ENCODE measurements at places on chromosomes 1 and 21.
A peak's percentile ranks its signal among the peaks of the same experiment; 100 is the strongest.

- peak; percentile 82 for DNase-seq
These were observed 114.2 kb upstream of the IPO9 start for GRCh38 chr1:201714542-201715329.

DNA sequence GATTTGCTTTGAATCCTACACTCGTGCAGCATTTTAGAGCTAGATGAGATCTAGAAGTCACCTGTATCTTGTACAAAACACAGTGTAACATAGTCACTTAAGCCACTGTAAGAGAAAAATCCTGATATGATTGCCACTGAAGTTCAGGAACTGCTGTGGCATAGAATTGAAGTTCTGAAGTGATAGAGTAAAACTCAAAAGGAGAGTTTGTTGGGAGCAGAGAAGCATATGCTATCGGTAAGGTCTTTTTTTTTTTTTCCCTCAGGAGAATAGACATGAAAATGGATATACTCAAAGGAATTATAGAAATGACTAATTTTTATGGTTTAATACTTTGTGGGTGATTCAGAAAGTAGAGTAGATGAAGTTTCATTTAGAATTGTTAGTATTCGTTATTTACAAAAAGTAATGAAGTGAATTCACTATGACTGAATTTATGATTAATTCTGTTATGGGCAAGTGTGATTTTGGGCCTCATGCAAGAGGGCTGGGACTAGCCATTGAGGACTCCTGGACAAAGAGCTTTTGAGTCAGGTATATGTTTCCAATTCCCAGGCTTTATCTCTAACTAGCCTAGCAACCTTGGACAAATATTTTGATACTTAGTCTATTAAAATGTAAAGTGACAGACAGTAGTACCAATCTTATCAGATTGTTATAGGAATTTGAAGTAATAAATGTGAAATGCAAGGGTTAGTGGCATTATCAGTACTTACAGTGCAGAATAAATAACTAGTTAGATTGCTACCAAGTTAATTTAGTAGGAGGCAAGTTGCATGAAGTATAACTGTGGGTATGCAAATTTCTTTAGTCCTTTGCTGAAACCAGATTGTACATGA, 3.1 kb downstream of the KCTD3 start:
- no peak for DNase-seq

DNA sequence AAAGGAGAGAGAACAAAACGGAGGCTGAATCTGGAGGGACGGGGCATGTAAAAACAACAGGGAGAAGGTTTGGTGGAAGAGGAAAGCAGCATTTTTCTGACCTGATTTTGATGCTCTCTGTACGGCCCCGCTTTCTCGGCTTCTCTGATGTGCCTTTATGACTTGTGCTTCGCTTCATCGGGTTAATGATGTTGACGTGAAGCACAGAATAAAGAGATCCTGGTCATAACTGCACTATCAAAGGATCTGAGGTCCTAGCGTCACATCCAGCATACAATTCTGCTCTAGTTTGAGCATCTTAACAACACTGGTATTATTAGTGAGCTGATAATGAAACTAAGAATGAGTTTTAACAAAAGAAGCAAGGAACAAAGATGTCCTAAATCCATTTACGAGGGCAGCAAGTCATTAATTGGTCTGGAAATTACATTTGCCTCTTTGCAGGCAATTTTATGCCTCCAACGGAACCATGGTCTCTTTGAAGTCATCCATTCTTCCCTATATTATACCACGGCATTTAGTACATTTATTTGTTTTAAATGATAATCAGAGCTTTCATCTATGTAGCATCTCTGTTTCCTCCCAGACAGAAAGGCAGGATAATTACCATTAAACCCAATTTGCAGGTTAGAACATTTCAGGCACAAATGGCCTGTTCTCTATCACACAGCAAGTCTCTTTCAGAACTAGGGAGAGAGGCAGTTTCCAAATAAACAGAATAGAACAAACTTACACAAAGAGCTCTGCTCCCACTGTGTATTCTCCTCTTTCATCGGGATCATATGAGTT, 45.3 kb upstream of the B3GALNT2 start:
- no peak for DNase-seq

DNA sequence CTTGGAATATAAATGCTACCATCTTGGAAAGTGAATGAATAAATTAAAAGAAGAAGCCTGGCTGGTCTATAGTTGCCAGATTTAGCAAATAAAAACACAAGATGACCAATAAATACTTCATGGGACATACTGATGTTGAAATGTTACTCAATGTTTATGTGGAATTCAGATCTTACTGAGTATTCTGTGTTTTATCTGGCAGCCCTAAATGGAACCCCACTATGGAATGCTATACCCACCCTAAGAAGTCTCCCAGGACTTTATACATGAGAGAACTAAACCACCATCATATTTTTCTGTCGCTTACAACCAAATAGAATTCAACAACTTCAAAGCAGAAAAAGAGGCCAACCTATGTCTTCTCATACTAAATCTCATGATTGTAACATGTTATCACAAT, 177.6 kb upstream of the HMCN1 start:
- DNase-seq = no peak

DNA sequence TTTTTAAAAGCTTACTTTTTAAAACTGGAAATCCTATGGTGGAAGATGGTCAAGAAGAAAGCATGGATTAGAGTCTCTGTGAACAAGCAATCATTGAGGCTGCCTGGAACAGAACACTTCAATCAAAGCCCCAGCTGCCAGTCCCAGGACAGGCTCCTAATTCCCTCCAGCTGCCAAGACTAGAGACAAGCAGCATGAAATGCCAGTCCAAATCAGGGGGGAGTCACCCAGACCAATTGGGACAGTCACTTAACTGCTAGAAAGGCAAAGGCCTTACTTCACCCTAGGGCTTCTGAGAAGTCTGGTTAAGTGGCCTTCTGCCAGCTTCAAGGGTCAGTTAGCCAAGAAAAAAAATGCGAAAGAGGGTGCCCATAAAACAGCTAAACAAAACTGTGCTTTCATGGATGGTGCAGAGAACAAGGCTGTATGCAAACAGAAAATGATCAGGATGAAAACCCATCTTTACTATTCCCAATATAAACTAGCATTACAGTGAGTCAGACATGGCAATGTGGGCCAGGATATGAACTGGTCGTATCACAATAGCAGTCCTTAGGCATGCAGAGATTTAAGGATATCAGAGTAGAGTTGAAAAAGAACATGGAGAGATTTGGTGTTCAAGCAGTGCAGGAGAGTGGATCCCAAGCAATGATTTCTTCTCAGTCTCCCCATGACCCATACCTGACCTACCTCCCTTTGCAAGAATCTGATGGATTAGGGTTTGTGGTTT, 31.0 kb upstream of the MAN1A2 start:
- DNase-seq = no peak

- DNase-seq = no peak
These were observed 150.8 kb upstream of the ETV3 start for GRCh38 chr1:157288996-157289395.

DNA sequence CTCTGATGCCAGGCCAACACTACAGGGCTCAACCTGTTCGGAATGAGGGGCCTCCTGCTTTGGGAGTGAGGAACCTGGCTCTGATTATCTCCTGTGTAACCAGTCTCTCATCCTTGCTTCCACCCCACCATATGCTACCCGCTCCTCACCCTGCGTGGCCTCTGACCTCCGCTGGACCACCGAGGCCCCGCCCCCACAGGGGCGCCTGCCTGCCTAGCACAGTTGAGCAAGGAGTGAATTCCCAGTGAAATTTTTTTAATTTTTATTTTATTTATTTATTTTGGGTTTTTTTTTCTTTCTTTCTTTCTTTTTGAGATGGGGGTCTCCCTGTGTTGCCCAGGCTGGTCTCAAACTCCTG, 1.9 kb upstream of the GNB1 start:
- DNase-seq = no peak

- DNase-seq = no peak
These were observed 199.1 kb upstream of the KCND3 start for GRCh38 chr1:112188611-112189010.

DNA sequence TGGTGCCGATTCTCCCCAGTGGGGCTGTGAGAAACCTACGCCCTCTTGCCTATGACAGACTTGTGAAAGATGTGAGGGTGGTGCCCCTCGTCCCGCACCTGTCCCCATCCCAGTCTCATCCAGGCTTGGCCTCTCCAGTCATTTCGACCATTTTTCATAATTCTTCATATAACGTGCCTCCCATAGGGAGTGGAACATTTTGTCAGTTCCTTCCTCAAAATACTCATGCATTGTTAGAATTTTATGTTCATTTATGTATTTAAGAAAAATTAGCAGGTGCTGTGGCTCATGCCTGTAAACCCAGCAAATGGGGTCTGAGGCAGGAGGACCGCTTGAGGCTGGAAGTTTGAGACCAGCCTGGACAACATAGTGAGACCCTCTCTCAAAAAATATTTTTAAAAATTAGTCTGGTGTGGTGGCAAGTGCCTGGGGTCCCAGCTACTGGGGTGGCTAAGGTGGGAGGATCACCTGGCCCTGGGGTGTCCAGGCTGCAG, 19.7 kb upstream of the SMPDL3B start:
- no peak for DNase-seq

GRCh38 chr1:98278055-98278454, 357.2 kb upstream of the DPYD start:
- no peak for DNase-seq

GRCh38 chr21:15029077-15029476, 35.7 kb downstream of the NRIP1 start:
- DNase-seq = no peak

GRCh38 chr1:152725261-152725660, 17.3 kb downstream of the LCE4A start:
- no peak for DNase-seq

DNA sequence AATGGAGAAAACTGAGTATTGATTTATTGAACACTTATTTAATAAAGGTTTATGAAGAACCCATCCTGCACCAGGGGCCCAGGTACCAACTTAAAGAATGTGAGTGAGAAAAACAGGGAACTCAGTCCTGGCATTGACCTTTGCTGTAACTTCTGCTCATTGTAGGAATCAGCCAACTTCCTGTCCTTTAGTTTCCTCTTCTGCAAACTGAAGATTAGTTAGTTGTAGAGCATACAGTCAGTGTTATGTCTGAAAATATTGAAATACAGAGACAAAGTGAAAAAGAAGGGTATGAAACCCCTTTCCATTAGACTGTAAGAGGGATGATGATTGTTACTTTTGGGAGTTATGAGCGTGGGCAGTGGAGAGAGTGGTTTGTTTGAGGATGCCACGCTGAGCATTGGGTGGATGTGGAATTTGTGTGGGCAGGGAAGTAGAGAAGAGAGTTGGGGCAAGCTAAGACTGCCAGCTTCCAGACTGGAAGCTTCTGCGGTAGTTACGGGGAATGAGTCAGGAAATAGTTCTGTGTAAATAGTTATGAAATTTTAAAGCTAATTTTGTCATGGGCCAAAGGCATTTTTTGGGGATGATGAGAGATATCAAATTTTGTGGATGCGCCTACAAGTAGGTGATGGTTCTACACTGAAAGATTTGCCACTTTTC, 89.2 kb downstream of the GPR88 start:
- no peak for DNase-seq

DNA sequence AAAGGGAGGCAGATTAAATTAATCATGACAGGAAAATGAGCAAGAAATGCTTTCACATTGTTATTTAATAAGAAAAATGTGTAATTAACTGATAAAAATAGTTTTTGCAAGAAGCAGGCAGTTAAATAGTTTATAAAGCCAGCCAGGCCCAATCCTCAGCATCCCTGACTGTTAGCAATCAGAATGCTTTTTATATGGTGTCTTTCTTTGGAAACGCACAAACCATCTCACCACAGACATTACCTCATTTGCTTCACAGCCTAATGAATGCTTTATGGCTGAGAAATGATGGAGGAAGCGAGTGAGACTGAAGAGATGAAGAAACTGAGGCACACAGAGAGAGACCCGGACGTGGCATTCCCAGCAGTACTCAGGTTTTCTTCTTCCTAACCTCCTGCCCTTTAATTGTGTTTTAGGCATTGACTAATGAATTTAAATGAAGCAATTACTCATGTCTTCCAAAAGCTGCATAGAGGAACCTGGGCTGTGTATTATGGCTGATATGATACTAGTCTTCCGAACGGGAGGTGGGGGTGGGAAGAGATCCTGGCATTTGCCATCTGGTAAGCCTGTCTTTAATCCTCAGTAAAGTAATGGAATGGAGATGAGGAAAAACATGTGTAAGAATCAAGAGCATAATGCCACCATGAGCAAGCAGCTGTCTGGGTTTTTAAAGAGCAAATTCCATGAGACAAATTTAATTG, 116.1 kb upstream of the LMO4 start:
- DNase-seq = no peak

GRCh38 chr1:5898266-5898665, 94.0 kb downstream of the NPHP4 start:
- no peak for DNase-seq

DNA sequence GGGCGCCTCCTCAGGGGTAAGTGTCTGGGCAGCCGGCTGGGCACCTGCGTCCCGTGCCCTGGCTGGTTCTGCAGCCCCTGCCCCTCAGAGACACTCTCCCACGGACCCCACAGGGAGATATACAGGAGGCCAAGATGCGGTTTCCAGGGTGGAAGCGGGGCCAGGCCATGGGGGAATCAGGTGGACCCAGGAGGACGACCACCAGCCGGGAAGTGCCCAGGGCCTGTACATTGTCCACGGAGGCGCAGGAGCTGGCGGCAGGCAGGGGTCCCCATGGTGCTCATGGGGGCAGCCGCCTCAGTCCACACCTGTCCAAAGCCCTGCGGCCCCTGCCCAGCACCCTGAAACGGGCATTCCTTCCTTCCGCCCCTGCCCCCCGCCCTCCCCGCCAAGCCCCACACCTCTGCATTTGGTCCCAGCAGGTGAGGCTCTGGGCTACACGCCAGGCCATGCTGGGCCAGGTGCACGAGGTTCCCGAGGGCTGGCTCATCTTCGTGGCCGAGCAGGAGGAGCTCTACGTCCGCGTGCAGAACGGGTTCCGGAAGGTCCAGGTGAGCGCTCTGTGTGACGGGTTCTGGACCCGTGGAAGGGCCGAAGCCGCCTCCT, 36.7 kb downstream of the SLC19A1 start:
- no peak for DNase-seq

DNA sequence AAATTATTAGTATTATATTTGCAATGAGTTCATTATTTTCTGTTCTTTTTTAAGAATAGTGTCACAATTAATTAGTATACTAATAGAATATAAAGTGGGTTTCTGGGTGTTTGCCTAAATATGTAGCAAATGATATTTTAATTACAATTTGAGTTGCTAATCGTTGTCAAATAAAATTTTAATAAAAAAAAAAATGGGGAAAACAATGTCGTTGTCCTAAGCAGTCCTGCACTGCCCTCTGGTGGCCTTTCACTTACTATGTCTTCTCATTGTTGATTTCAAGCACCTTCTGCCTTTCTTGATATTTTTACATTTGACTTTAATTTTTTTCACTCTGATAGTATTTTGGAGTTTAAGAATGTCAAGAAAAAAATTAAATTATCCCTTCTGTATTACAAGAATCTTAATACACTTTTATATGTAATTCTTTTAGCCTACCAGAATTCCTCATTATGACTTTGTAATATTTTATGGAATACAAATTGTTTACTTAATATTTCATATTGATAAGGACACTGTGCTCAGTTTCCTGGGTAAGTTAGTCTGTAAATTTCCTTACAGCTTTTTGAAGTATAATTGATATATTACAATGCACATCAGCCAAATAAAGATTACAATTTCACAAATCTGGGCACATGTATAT, 104.5 kb upstream of the FMN2 start:
- DNase-seq = peak; percentile 51
